ENCODE measurements at places on chromosomes 11 and 22. TPM values are rescaled to one million over a fixed set of nuclear protein-coding genes. Genes with fewer than 3 reads are reported as not detected.

MRPL40 gene
- 44.7 TPM for total RNA-seq

EFCAB6 gene
- total RNA-seq: 0.36 TPM

GAB4 gene
- not detected for total RNA-seq

CASP5 gene
- total RNA-seq: not detected

ALDH3B1 gene
- 120 TPM for total RNA-seq

HNRNPUL2 gene
- total RNA-seq: 38.4 TPM

PDE2A gene
- 2.2 TPM for total RNA-seq

TRIM66 gene
- total RNA-seq: 2.8 TPM

ABCG4 gene
- 0.36 TPM for total RNA-seq

TBX10 gene
- not detected for total RNA-seq

CHRM1 gene
- total RNA-seq: 0.11 TPM

AGBL2 gene
- total RNA-seq: 1.4 TPM

FGF3 gene
- total RNA-seq: not detected

UPK3A gene
- total RNA-seq: not detected

CD3D gene
- not detected for total RNA-seq

CCDC86 gene
- total RNA-seq: 113 TPM

MUC5AC gene
- 5.4 TPM for total RNA-seq

KCNK4 gene
- 0.07 TPM for total RNA-seq

OR51V1 gene
- total RNA-seq: not detected

CHADL gene
- total RNA-seq: not detected

NUDT8 gene
- 11.0 TPM for total RNA-seq

OR8D1 gene
- total RNA-seq: not detected

POU2AF2 gene
- total RNA-seq: not detected

ADM2 gene
- total RNA-seq: 0.51 TPM

ASPHD2 gene
- 1.5 TPM for total RNA-seq

MS4A15 gene
- total RNA-seq: not detected

BSX gene
- not detected for total RNA-seq

PRODH gene
- total RNA-seq: 0.55 TPM

OR8G5 gene
- total RNA-seq: not detected

TXNRD2 gene
- total RNA-seq: 34.1 TPM

DEPDC7 gene
- 8.0 TPM for total RNA-seq

OR8B8 gene
- not detected for total RNA-seq

ANGPTL5 gene
- total RNA-seq: not detected

TRIOBP gene
- 21.7 TPM for total RNA-seq

All from A549 treated with DMSO at 1 μM for 4 hours (cell line).